Hepatocyte (in vitro differentiated cells): ENCODE measurements at places on chromosomes 16 and 17.

DNA sequence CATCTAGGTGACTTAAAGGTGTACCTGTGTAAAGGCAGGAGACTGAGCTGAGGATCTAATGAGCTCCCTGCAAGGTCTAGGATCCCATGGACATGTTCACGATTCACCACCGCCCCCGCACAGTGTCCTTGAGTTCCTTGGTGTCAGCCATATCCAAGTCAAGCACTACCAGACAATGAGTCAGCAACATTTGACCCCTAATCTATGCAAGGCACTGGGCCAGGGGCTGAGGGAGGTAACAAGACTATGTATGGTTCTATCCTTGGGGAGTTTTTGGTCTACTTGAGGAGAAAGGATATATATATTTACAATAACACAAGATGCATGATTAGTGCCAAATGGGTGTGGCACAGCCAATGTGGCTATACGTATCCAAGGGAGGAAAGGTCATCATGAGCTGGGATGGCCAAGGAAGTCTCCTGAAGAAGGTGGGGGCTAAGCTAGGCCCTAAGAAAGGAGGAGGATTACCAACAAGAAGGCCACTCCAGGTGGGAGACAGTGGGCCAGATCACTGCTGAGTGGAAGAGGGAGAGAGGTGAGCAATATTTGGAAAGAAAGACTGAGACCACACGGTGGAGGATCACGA is 35.0 kb downstream of the ITGB3 start:
- DNase-seq: no peak

- DNase-seq: no peak
These were observed 181.5 kb downstream of the ZNF423 start for GRCh38 chr16:49674351-49674851.

GRCh38 chr16:87580855-87581261 is 21.4 kb upstream of the JPH3 start:
- no peak for DNase-seq

DNA sequence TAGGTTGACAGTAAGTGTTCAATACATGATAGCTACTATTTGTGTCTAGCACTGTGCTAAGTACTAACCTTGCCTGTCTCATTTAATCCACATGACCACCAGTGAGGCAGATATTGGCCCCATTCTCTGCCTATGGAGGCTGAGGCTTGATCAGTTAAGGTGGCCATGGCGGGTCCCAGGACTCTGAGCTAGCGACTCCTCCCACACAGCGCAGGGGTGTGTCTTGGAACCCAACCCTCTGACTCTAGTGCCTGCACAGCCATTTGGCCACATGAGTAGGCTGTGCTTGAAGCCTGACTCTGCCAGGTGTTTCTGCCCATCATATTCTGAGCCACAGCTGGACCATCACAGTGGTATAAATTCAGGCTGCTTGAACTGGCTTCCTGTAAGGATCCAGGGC is 6.4 kb downstream of the NHERF1 start:
- DNase-seq: no peak

GRCh38 chr17:62343764-62344270 is 36.5 kb upstream of the EFCAB3 start:
- DNase-seq: no peak

GRCh38 chr17:42276609-42277341 is 584 bp upstream of the STAT5B start:
- peak; percentile 86 for DNase-seq
